Stimulated activated CD8-positive, alpha-beta memory T cell treated with anti-CD3 and anti-CD28 coated beads, Interleukin-4, amount 100 ng/mL, for 48 hours (primary cell): ENCODE measurements at places on chromosomes 12 and 14.

DNA sequence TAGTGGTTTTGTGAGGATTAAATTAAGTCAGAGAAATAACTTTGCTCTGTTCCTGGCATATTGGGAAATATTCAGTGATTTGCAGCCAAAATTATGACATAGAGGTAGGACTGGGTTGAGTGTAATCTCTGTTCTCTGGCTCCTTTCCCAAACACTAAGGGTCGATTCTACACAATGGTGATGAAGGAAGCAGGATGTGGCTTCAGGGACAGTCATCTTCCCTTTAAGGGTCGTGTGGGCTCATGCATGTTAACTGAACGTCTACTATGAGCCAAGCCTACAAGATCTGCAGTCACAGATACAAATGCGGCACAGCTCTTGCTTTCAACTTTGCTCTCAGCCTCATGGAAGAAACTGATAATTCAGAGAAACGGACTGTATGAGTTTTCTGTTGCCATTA lies 381.6 kb downstream of the VRK1 start:
- DNase-seq: no peak

DNA sequence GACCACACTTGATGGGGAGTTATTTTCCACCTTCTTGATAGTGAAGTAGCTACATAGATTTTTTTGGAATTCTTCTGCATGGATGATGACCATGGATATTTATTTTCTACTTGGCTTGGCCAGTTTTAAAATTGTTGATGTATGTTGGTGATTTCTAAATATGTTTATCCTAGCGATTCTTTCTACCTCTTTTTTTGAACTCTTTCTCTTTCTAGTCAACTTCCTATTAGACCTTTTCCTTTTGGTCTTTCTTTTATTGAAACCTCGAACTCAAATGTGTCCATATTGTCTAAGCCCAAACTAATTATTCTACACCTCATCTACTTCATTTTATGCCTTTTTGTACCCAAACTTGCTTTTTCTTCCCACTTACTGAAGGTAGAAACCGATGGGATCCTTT lies 37.0 kb downstream of the CCDC91 start:
- no peak for DNase-seq

GRCh38 chr12:72337946-72338345 lies 65.8 kb downstream of the TRHDE start:
- no peak for DNase-seq

GRCh38 chr12:111773801-111774551 lies 7.2 kb downstream of the ALDH2 start:
- DNase-seq: no peak

GRCh38 chr12:20268771-20269170 lies 99.6 kb upstream of the PDE3A start:
- no peak for DNase-seq

DNA sequence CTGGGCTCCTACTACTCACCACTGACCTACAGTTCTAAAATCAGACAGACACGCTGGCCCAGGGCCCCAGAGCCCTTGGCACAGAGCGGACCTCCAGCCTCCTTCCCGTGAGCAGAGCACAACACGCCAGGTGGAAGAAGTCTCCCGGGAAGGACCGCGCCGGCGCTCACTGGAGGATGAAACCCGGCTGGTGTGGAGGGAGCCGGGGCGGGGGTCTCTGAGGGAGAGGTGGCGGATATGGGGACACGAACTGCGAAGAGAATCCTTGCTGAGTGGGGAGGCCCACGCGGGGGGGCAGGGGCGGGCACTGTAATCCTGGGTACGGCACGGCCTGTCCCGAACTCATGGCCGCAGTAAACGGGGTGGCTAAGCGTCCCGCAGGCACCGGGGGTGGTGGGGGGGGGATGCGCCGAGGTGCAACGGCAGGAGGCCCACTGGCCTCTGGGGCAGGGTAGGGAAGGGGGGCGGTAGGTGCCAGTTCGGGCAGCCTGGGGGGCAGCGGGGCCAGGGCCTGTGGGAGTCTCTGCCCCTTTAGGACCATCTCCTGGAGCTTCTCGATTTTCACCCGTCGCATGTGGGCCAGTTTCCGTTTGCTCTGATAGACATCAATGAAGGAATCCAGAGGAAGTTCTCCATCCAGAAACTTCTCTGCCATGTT lies 28.8 kb downstream of the VPS37B start:
- DNase-seq: no peak

GRCh38 chr12:14621826-14622225 lies 54.1 kb upstream of the PLBD1 start:
- no peak for DNase-seq

DNA sequence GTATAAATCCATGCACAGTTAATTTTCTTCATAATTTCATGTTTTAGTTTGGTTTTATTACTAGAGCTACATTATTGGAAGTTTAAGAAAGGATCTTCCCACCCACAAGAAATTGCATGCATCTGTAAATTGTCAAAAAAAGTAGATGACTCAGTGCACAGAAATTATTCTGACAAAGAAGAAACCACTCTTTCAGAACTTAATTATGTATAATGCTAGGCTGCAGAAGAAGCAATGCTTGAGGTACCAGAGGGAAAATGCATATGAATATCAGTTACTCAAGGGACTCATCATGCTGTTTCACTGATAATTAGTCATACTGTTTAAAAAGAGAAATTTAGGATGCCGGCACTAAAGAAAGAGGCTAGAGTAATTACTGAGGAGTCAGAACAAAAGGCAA lies 147.0 kb downstream of the SLC16A7 start:
- DNase-seq: no peak

DNA sequence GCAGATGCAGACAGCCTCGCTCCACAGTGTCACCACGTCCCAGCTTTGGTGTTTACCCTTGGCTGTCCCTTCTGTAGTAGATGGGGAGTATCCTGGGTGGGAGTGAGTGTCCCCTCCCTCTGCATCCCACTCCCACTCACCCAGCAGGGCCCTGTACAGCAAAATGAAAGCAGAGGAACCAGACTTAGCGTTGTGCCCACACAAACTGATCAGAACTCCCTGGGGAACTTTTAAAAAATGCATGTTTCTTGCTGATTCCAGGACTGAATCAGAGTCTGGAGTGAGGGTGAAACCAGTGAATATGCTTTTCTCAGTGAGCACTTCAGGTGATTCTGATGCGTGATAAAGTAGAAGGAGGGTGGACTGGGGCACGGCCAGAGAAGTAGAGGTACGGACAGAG lies 2.9 kb downstream of the ACVRL1 start:
- DNase-seq: no peak

DNA sequence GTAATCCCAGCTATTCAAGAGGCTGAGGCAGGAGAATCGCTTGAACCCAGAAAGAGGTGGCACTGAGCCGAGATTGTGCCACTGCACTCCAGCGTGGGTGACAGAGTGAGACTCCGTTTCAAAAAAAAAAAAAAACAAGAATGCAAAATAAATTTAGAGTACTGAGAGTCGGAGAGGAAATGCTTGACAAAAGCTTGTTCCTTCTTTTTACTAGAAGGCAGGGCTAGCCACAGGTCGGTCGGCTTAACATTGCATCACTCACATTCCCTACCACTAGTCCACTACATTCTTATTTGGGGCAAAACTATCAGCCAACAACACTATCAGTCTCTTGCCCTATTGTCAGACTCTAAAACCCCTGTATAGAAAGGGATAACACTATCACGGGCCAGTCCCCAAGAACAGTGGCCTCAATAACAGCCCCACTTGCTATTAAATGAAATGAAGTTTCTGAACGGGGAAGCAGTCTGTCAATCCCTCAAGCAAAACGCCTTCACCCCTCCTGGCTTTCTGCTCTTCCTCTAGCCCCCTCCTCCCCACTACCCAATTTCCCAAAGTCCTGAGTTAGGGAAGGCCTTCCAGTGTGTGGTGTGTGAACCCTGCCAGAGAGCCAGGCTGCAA lies 1.0 kb downstream of the RNF41 start:
- DNase-seq: no peak

DNA sequence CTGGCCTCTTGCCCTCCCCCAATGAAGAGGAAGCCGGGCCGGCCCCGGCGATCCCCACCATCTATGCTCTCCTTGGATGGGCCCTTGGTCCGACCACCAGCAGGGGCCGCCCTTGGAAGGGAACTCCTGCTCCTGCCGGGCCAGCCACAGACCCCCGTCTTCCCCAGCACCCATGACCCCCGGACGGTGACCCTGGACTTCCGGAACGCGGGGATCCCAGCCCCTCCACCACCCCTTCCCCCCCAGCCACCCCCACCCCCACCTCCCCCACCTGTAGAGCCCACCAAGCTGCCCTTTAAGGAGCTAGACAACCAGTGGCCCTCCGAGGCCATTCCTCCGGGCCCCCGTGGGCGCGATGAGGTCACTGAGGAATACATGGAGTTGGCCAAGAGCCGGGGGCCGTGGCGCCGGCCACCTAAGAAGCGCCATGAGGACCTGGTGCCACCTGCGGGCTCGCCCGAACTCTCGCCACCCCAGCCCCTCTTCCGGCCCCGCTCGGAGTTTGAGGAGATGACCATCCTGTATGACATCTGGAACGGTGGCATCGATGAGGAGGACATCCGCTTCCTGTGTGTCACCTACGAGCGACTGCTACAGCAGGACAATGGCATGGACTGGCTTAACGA lies 19.4 kb downstream of the SETD1B start:
- DNase-seq: no peak

DNA sequence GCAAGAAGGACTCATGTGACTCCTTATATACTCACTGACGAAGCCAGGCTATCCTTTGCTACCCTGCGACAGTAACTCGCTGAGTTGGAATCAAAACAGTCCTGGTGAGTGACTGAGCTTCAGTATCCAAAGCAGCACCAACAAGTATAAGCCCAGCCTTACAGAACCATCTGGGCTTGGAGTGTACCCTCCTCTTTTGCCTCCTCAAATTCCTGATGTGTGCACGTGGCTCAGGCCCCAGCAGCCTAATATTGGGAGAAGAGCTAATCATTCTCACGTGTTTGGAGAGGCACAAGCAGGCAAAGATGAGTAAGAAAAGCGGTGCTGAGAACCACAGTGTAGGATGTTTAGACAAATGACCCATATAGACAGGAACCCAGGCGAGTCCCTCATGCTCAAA lies 34.4 kb downstream of the PPTC7 start:
- no peak for DNase-seq

DNA sequence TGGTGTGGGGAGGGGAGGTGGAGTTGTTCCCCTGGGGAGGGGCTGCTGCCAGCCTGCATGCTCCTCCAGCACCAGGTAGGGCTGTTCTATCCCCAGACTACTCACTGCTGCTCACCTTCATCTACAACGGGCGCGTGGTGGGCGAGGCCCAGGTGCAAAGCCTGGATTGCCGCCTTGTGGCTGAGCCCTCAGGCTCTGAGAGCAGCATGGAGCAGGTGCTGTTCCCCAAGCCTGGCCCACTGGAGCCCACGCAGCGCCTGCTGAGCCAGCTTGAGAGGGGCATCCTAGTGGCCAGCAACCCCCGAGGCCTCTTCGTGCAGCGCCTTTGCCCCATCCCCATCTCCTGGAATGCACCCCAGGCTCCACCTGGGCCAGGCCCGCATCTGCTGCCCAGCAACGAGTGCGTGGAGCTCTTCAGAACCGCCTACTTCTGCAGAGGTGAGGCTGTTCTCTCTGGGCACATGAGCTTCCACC lies 3.5 kb downstream of the IRF9 start:
- DNase-seq: no peak

DNA sequence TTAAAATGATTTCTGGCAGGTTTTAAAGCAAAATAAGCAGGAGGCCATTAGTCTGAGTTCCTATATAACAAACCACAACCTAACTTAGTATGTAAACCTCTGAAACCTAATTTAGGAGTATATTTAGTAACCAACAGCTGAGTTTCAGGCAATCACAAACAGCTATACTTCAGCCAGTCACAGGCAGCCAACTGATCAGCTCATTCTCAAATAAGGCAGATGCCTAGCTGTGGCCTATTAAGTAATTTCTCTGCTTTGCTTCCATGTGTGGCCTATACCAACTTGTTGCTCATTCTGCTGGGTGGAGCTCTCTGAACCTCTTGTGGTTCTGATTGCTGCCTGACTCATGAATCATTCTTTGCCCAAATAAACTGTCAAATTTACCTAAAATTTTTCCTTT lies 408.9 kb upstream of the FBXO33 start:
- DNase-seq: no peak

GRCh38 chr12:88200029-88200428 lies 57.9 kb downstream of the TMTC3 start:
- DNase-seq: no peak

- DNase-seq: no peak
These were observed 52.9 kb upstream of the CCND2 start for GRCh38 chr12:4220536-4221257.

- DNase-seq: no peak
These were observed 3.3 kb downstream of the NKX2-8 start for GRCh38 chr14:36579001-36579555.

DNA sequence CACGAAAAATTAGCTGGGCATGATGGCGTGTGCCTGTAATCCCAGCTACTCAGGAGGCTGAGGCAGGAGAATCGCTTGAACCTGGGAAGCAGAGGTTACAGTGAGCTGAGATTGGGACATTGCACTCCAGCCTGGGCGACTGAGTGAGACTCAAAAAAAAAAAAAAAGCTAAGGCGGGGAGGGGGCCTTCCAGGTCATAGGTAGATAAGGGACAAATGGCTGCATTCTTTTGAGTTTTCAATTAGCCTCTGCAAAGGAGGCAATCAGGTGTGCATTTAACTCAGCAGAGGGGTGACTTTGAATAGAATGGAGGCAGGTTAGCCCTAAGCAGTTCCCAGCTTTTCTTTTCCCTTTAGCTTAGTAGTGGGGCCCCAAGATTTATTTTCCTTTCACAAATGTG lies 743 bp upstream of the AACS start:
- DNase-seq: no peak

DNA sequence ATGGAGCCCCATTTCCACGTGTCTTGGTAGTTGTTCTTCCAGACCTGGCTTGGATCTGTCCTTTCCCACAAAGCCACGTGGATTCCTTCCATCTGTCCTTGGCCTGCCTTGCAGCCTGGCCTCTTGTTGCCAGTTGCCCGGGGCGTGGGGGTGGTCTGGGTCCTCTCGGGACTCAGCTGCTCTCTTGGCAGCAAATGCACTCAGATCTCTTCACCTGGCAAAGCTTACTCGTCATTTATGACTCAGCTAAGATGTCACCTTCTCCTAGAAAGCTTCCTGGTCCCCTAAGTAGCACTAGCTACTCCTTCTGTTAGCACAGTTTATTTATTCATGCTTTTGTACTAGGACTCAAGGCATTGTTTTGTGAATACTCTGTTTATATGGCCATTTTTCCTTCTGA lies 13.6 kb downstream of the PLEKHG3 start:
- no peak for DNase-seq

DNA sequence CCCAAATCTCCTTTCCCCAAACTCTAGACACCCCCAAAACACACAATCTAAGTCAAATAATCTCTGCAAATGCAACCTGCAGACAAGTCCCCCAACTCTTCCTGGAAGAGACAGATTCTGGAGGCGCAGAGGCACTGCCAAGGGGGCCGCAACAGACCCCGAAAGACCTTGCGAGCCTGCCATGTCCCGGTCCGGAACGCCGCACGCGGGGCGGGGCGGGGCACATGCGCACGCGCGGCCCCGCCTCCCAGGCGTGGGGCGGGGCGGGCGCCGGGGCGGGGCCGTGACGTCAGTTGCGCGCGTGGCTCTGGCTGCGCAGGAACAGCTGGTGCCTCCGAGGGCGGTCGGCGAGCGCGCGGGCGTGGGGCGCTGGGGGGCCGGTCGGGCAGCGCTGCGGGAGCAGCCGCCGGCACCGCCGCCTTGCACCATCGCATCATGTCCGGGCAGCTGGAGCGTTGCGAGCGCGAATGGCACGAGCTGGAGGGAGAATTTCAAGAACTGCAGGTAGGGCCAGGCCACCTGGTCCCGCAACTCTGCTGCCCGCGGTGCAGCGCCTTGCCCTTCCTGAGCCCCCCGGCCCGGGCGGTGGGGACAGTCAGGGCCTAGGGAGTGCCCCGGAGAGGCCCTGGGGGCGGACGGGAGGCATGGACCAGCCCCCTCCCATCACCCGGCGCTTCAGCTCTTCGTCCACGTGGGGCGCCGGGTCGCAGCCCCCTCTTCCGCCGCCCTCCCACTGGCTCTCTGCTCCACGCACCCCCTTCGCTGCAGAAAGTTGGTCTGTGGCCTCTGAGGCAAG lies at the start of gene TMEM120B:
Gene TMEM120B, plus strand, starts transcription at position 292 of the 796 bp plus-strand sequence. Its CDS starts 144 bp downstream, at position 436.
- DNase-seq: peak; percentile 88
